Sciatic nerve (tissue), 2 donors: ENCODE measurements at places on chromosomes 11 and 22.
A peak's percentile ranks its signal among the peaks of the same experiment; 100 is the strongest.

DNA sequence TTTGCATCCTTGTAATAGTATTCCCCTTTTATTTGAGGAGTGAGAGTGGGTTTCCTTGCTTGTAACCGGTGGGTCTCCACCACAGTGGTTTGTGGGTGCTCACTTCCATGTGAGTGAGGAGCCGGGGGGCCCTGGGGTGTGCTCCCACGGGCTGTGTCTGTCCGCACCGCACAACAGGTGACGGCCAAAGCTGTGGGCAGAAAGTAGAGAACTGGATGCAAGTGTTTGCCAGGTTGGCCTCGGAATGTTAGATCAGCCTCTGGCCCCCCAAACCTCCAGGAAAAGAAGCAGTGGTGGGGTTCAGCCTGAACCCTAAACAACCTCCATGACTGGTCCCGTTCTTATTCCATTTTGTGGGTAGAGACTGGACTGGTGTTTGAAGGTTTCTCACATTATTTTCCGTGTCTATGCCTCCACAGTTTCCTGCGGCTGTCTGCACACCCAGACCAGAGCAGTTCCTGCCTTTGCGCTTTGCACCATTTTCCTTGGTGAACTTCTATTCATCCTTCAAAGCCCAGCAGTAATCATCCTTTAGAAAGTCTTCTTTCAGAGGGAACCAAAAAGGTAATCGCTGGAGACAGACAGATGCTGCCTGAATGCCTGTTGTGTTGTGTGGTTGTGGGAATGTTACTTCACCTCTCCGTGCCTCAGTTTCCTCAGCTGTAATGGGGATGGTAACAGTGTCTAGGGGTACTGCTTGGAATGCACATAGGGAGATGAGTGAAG is 77.2 kb downstream of the MYEOV start:
- no peak for DNase-seq

DNA sequence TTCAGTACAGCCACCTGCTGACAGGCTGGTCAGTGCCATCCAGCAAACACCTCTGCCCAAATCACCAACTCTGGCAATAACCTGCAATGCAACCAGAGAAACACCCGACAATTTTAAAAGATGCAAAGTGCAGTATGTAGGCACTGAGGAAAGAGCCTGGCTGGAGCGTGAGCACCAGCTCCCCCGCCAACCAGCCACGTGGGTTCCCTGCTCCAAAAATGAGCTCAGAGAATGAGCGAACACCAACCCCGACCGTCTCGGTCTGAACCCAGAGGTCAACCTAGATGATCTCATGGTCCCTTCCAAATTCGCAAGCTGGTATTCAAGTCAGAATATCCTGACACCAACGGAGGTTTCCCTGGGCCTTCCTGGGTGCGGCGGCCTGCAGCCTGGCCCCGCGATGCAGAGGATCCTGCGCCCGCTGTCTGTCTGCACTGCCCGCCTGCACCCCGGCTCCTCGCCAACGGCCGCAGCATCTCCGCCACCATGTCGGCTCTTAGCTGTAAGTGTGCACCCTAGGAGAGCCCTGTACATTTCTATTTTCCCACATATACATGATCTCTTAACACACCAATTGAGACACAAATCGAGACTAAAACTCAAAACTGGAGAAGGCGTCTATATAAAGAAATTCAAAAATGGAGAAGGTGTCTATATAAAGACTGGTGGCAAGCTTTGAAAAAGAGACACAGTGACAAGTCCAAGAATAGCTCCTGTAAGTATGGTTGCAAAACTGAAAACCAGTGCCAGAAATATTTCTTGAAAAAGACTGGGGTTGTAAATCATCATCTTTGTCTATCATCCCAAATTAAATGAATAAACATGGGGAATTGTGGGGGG is 22.8 kb downstream of the TMEM184B start:
- DNase-seq, result no peak

DNA sequence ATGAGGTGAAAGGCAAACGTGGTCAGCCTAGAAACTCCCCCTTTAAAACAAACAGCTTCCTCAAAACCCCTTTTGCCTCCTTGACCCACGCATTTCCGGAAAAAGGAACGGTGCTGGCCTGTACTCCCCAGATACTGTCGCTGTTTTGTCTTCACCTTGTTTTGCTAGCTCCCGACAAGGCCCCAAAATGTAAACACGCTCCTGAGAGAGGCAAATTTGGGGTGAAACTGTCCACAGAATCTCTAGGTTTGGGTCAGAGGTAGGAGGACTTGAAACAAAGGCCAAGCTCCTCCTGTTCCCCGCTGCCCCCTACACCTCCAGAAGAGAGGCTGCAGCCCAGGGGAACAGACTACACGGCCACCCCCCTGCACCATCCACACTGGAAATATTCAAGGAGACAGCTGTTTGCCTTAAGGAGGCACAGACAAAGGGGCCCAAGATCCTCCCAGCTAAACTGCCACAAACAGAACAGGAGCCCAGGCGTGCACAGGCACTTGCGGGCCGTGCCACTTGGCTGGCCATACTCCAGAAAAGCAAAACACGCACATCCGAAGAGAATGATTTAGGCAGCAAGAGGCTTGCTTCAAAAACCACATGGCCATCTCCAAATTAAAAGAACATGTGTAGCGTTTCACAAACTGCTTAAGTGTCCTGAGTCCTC is 160.5 kb upstream of the GRK3 start:
- no peak for DNase-seq

GRCh38 chr11:69637941-69638871 is 2.8 kb upstream of the CCND1 start:
- peak; percentile 67 for DNase-seq

- DNase-seq, result no peak
Observed at GRCh38 chr11:22340701-22341587, 2.8 kb downstream of the SLC17A6 start.

- no peak for DNase-seq
Observed at GRCh38 chr22:20957102-20957682, 9.9 kb upstream of the AIFM3 start.

DNA sequence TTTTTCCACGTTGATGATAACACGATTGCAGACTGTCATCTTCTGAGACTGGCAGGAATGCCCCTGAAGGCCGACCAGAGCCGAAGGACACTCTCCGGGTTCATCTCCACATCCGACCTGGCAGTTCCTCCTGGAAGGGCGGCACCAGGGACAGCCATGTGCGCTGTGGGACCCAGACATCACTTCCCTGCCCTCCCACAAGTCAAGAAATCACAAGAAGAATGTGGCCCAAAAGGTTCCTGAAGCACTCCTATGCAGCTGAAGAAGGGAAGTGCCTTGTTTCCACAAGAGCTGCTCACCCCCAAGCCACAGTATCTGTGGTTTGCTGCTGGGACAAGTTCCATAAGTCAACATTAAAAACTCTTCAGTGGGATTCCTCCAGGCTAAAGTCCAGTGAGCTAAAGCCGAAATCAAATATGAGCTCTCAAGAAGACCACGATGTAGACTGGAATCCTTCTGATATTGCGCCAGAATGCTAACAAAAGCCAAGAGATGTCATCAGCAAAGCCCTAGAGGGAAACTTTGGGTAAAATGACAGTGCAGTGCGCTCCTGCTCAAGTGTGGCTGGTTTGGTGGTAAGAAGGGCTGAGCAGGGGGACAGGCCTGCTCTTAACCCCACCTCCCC is 21.2 kb downstream of the PACSIN2 start:
- no peak for DNase-seq

- no peak for DNase-seq
Observed at GRCh38 chr22:46122980-46123693, 27.2 kb upstream of the PPARA start.

GRCh38 chr11:78564490-78565467 is 9.9 kb downstream of the NARS2 start:
- DNase-seq, result no peak

GRCh38 chr11:113533425-113533698 is 58.2 kb upstream of the DRD2 start:
- no peak for DNase-seq

DNA sequence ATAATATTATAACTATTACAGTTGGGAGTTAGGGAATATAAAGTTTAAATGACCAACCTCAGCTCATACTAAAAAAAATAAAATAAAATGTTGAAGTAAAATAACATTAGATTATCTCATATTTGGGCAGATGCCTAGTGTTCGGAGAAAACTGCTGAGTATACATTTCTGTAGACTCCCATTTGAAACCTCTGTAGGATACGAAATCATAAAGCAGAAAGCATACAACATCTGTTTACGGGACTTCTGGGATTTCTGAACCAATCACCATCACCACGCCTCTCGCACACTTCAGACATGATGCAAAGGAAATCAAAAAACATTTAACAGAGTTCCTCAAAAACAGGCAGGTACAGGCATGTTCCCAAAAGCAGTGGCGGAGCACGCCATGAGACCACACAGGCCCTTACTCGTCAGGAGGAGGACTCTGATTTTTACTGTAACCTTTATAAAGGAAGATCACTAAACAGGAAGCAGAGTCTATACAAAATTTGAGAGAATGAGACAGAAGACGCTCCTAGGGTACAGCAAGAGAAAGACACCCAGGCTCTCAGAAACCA is 8.6 kb downstream of the ZNF195 start:
- no peak for DNase-seq

DNA sequence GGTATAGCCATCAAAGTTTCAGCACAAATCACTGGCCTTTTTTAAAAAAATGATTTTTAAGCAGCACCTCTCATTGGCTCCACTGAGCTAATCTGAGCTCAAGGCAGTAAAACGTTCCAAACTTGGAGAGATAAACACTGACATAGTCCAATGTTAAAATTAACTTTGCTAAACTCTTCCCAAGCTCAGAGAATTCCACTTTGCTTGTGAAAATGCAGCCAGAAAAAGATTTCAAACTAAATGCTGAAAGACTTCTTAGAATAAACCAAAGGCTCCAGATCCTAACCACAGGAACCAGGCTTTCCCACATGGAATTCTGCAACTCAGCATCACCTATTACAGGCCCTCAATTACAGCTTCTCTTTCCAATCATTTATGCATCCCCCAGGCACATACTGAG is 84.7 kb upstream of the GDPD4 start:
- DNase-seq, result no peak

- DNase-seq, result no peak
Observed at GRCh38 chr11:127890030-127890615, 697.2 kb downstream of the ETS1 start.

GRCh38 chr11:11284481-11284880 is 68.6 kb downstream of the CSNK2A3 start:
- DNase-seq, result no peak

GRCh38 chr11:78213526-78214330 is 25.0 kb downstream of the USP35 start:
- peak; percentile 46 for DNase-seq

GRCh38 chr11:111523343-111523742 is 8.8 kb downstream of the HOATZ start:
- no peak for DNase-seq

- DNase-seq, result peak; percentile 58
Observed at GRCh38 chr11:1226226-1226985, 3.5 kb downstream of the MUC5B start.

DNA sequence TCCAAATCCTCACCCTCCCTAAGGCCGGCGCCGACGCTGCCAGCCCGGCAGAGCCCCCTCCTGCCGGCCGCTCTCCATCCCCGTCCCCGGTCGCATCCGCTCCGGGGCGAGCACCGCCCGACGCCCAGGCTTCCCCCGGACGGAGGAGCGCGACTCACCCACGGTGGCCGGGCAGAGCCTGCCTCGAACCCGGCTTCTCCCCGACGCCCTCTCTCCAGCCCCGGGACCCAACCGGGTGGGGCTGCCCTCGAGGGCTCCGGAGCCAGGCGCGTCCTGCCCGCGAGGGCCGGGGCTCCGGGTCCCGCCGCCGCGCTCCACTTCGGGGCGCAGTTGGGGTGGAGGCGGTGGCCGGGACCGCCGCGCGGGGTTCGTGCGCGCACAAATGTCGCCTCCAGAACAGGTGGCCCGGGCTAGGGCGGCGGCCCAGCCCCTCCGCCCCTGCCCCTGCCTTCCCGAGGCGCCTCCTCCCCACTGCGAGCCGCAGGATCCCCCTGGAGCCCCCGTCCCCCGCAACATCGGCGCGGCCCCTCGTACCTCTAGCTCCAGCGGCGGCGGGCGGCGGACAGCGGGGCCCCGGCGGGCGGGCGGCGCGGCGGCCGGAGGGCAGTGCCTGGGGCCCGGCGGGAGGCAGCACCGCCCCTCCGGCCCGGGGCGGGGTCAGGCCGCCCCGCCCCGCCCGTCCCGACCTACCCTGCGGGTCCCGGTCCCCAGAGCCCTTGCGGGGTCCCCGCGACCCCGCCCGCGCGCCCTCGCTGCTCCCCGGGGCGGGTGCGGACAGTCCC is at the start of gene A4GALT:
Gene A4GALT (minus strand): TSS at position 608 of the 782 bp plus-strand sequence. CDS start 26,919 bp downstream, outside the sequence.
- DNase-seq, result no peak
